Karpas-422 (cell line): ENCODE measurements at places on chromosomes 2 and 18. TPM values are rescaled to one million over a fixed set of nuclear protein-coding genes. Genes with fewer than 3 reads are reported as not detected.

- no peak for DNase-seq
- no peaks in the 10 kb centered on the region for H3K4me1 ChIP-seq
- H3K27me3 ChIP-seq: no peaks in the 10 kb centered on the region
- no peaks in the 10 kb centered on the region for H3K36me3 ChIP-seq
- no peak overlapping the region for H3K4me3 ChIP-seq
Measured at GRCh38 chr18:49894517-49895226, 81.3 kb upstream of the ACAA2 start.

DNA sequence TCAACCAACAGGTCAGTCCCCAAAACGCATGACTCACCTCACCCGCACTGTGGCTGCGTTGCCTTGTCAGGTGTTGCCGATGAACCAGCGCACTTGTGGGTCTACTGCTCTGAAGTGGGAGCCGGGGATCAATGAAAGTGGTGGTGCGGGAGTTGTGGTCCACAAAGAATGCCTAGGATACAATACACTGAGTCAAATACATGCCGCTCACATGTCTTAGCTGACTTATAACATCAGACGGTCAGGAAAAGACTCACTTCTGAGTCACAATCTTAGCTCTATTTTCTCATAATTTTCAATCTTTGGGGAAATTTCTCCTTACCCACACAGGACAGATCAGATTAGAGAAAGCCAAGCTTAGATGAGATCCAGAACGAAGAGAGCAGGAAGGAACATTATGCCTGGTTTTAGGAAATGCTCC, 107.1 kb upstream of the STK17B start:
- no peaks in the 10 kb centered on the region for H3K36me3 ChIP-seq
- H3K27me3 ChIP-seq: no peaks in the 10 kb centered on the region
- no peak for DNase-seq
- no peak overlapping the region for H3K4me3 ChIP-seq
- no peak overlapping the region for H3K27ac ChIP-seq
- peaks cover 35% of the 10 kb centered on the region for H3K4me1 ChIP-seq

GRCh38 chr18:6057604-6058003, 162.3 kb upstream of the TMEM200C start:
- no peak overlapping the region for H3K27ac ChIP-seq
- DNase-seq: no peak
- no peaks in the 10 kb centered on the region for H3K27me3 ChIP-seq
- H3K4me1 ChIP-seq: peaks cover 5% of the 10 kb centered on the region
- no peaks in the 10 kb centered on the region for H3K36me3 ChIP-seq
- no peak overlapping the region for H3K4me3 ChIP-seq

GRCh38 chr2:205717999-205718398, 35.7 kb downstream of the NRP2 start:
- H3K27me3 ChIP-seq: no peaks in the 10 kb centered on the region
- peaks cover 10% of the 10 kb centered on the region; the same call in 1 of the 2 replicates for H3K4me1 ChIP-seq
- DNase-seq: no peak
- H3K36me3 ChIP-seq: no peaks in the 10 kb centered on the region

- H3K27me3 ChIP-seq: no peaks in the 10 kb centered on the region
- H3K4me3 ChIP-seq: no peak overlapping the region
- no peaks in the 10 kb centered on the region for H3K4me1 ChIP-seq
- no peak for DNase-seq
- H3K27ac ChIP-seq: no peak overlapping the region
Measured at GRCh38 chr18:13477147-13477683, 249.1 kb downstream of the FAM210A start.

- DNase-seq: no peak
- H3K4me3 ChIP-seq: no peak overlapping the region
- H3K27me3 ChIP-seq: no peaks in the 10 kb centered on the region
- H3K36me3 ChIP-seq: no peaks in the 10 kb centered on the region
Measured at GRCh38 chr18:61274416-61274960, 58.7 kb upstream of the CDH20 start.

GRCh38 chr2:217263756-217264155, 403.9 kb upstream of the TNP1 start:
- H3K27me3 ChIP-seq: peaks cover 9% of the 10 kb centered on the region; the same call in 1 of the 2 replicates
- H3K36me3 ChIP-seq: no peaks in the 10 kb centered on the region
- no peak overlapping the region for H3K27ac ChIP-seq
- H3K4me3 ChIP-seq: no peak overlapping the region
- DNase-seq: no peak

DNA sequence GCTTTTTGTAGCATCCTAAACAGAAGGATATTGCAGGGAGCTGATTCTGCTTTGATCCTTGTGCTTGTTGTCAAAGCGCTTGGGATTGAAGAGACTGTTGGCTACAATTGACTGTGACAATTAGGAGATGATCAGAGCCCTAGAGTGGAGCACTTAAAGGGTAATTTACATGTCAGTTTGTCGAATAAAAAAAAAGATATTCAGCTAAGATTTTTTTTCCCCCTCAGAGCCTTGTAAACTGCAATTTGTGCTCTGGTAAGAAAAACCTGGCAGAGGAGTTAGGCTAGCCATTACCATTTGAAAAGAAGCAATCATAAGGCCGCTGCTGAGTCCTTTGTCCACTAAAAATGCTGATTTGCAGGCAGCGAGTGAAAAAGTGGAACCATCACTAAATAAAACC, 47.8 kb upstream of the ZEB2 start:
- H3K4me3 ChIP-seq: no peak overlapping the region
- H3K27me3 ChIP-seq: no peaks in the 10 kb centered on the region
- H3K27ac ChIP-seq: no peak overlapping the region
- no peaks in the 10 kb centered on the region for H3K36me3 ChIP-seq
- H3K4me1 ChIP-seq: no peaks in the 10 kb centered on the region

GRCh38 chr2:152031747-152032306, 67.0 kb downstream of the CACNB4 start:
- DNase-seq: no peak
- H3K4me1 ChIP-seq: no peaks in the 10 kb centered on the region
- no peaks in the 10 kb centered on the region for H3K36me3 ChIP-seq
- no peak overlapping the region for H3K4me3 ChIP-seq

DNA sequence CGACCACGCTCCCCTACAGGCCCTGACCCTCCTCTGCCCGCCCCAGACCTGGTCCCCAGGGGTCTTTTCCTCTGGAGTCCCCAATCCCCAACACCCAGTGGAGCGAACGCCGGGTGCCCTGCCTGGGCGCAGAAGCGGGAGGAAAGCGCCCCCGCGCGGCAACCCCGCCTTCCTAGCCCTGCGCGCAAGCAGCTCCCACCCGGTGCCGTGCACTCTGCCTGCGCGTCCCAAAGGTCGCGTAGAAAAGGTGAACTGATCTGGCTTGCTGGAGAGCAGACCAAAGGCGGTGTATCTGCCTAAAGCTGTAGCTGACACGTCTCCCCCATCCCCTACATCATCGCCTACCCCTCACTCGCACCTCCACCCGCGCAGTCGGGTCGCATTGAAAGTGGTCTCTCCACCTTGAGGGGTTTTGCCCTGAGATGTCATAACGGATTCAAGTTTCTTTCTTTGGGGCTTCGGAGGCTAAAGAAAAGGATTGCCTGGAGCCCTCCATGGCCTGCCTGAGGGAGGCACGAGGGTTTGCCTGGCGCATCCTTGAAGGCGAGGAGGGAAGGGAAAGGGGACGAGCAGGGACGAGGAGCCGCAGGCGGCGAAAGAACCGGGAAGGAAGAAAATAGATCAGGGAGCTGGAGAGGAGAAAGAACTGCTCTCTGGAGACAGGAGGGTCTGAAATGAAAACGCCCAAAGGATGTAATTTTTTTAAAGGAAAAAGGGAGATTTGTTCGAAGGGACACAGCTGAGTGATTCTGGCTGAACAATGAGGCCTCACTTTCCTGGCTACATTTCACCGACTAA, 5.8 kb downstream of the GAD1 start:
- peaks cover 8% of the 10 kb centered on the region for H3K4me1 ChIP-seq
- H3K4me3 ChIP-seq: no peak overlapping the region
- no peaks in the 10 kb centered on the region for H3K27me3 ChIP-seq
- no peak overlapping the region for H3K27ac ChIP-seq
- H3K36me3 ChIP-seq: no peaks in the 10 kb centered on the region

DNA sequence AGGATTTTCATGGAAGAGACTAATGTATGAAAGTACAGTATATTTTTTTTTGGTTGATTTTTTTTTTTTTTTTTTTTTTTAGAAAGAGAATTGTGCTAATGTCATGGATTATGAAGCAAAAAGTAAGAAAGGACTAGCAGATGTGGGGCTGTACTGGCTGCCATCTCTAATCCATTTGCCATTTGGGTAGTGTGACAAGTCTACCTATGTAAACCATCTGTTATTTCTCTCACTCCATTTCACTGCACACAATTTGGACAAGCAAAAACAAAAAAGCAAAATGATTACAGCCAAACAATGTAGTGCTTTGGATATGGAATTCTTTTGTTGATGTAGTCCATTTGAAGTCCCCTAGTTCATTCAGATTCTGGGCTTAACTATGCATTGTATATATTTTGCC, 1355.4 kb downstream of the LRP1B start:
- H3K4me1 ChIP-seq: no peaks in the 10 kb centered on the region
- no peak overlapping the region for H3K27ac ChIP-seq
- H3K4me3 ChIP-seq: no peak overlapping the region

DNA sequence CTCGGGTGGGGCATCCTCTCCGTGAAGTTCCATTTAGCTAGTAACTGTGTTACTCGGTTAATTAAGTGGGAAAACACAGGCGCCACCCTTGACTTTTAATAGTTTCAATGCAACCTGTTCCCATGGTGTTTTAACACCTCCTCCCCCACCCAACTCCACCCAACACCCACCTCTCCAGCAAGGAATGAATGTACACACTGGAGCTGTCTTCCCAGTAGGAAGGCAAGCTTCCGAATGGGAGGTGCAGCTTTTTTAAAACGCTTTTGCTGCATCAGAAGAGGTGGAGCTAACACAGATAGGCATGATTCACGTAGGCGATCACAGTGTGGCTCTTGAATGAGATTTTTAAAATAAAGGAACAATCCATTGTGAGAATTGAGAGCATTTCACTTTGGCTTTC, 73.8 kb upstream of the AGAP1 start:
- H3K4me1 ChIP-seq: no peaks in the 10 kb centered on the region
- no peaks in the 10 kb centered on the region for H3K27me3 ChIP-seq
- no peak overlapping the region for H3K27ac ChIP-seq
- H3K36me3 ChIP-seq: no peaks in the 10 kb centered on the region
- H3K4me3 ChIP-seq: no peak overlapping the region
- no peak for DNase-seq

GREB1 gene
- 4.4 TPM in 2 replicates for total RNA-seq

LAPTM4A gene
- 11.7 and 37.2 TPM in 2 replicates for total RNA-seq

TSGA10 gene
- 9.9 and 12.7 TPM in 2 replicates for total RNA-seq

GPR45 gene
- total RNA-seq: not detected in 2 replicates

SESTD1 gene
- total RNA-seq: 0.04 and 0.07 TPM in 2 replicates

CFAP221 gene
- 0.72 TPM in 1 of 2 replicates, not detected in the other for total RNA-seq

GPR75 gene
- total RNA-seq: 6.6 and 11.4 TPM in 2 replicates
